ENCODE measurements at places on chromosomes 12 and 14.
A peak's percentile ranks its signal among the peaks of the same experiment; 100 is the strongest.

GRCh38 chr12:100820314-100820713, 25.7 kb downstream of the ANO4 start:
- peak; percentile 24 for DNase-seq

DNA sequence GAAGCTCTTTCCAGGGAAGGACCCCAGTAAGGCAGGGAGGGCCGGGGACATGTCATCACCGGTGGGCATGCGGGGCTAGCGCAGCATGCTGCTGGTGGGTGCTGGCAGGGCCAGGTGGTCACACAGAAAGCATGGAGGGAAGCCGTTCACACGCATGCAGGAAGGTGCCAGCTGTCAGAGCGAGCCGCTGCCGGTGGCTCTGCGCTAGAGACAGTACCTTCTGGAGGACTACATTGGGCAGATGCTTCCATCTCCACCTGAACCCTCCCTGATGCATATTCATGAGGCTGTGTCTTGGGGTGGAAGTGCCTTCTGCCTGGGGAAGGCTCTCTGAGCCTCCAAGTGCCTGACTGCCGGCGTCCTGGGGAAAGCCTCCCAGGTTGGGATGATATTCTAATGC, 203.8 kb downstream of the CALM1 start:
- no peak for DNase-seq

- DNase-seq, result no peak
These were observed 34.7 kb downstream of the TBX5 start for GRCh38 chr12:114371250-114371649.

DNA sequence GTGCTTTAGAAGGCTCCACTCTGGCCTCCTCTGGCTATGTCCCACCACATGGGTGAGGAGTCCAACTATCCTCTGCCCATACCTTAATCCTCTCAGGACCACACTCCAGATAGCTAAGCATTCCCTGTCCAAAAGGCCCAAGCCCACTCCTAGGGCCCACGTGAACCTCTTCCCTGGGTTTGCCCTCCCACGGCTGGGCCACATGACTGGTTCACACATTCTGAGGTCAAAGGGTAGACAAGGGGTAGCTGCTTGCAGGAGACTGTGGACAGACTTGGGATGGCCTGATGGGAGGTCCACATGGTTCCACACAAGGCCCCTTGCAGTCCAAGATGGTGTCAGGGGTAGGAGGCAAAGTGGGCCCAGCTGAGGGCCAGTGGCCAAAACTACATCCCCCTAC, 6.0 kb upstream of the PCK2 start:
- DNase-seq, result no peak

DNA sequence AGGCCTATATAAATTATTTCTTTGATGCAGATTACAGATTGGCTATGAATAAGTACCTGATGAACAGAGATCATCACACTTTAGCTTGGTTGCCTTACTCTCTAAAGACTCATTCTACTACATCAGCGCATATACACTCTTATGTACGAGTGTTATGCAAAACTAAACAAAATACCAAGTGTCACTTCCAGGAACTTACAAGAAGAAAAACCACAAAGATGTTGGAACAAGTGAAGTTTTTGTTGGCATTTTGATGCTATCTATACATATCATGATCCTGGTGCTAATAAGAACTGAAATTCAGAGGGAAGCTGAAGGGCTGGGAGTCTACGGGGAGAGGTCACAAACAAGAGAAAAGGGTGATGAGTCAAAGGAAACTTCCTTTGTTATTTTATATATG, 47.9 kb upstream of the CERS5 start:
- DNase-seq, result no peak

DNA sequence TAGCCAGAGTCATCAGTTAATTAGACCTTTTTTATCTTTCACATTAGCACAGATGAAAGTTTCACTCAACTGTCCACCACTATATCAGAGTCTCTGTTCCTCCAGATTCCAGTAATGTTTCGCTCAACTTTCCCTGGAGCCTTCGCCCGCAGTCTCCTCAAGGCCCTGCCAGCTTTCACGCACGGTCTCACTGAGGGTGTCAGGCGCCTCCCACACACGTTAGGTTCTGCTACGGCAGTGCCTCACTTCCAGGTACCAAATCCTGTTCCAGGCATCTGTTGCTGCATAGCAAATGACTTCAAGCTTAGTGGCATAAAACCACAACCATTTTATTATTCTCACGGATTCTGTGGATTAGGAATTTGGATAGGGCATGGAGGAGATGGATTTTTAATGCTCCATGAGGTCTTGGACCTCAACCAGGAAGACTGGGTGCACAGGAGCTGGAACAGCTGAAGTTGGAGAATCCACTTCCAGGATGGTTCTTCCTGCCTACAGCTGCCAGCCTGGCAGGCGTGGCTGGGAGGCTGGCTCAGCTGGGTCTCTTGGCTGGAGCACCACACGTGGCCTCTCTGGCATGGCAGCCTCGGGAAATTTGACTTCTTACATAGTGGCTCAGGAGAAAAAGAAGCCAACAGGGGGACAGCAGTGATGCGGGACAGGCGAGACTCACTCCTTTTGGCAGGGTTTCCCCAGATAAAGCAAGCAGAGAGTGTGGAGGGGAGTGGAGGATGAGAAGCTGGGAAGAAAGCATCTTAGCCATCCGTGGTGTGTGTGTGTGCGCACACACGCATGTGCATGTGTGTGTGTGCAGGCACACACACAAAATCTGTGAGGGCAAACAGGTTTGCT, 21.3 kb upstream of the BCDIN3D start:
- DNase-seq, result no peak

GRCh38 chr12:98808243-98808875, 163.3 kb downstream of the APAF1 start:
- DNase-seq, result no peak

Measured in AG09309 (cell line).